Posterior vena cava (tissue), 2 donors: ENCODE measurements at places on chromosomes 12 and 14. TPM values are rescaled to one million over a fixed set of nuclear protein-coding genes. Genes with fewer than 3 reads are reported as not detected.

The MIPOL1 gene
- total RNA-seq = 19.6 TPM

The TC2N gene
- 12.7 TPM for total RNA-seq

The ACOT6 gene
- not detected for total RNA-seq

The FAM181A gene
- total RNA-seq = not detected

GRCh38 chr12:115134298-115134697 lies 450.3 kb upstream of the TBX3 start:
- no peak for DNase-seq

GRCh38 chr12:1739368-1739767 lies 48.5 kb downstream of the ADIPOR2 start:
- no peak for DNase-seq

DNA sequence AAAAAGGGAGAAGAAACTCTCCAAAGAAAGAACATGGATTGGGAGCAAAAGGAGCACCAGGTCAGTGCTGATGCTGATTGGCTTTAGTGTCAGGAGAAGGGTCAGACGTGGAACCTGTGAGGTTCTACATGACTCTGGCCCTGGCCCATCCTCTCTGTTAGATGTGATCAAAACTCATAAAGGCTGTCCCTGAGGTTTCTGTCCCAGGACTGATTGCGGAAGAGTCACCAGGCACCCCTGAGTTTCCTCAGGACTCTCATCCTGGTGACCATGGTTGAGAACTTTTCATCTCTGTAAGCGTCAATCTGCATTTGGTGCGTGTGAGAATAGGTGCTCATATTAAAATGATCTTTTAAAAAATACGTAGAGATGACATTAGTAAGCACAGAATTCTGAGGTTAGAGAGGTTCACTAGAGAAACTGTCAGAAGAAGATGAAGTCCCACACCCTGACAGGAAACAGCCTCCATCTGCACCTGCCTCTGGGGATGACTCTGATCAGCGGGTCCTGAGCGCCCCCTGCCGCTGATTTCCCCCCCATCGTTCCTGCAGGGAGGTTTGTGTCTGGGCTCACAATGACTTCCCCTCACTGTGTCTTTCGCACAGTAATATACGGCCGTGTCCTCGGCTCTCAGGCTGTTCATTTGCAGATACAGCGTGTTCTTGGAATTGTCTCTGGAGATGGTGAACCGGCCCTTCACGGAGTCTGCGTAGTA lies 741.8 kb downstream of the TMEM121 start:
- peak; percentile 86 for DNase-seq
